GM13976 (cell line): ENCODE measurements at places on chromosomes 6 and 20.

DNA sequence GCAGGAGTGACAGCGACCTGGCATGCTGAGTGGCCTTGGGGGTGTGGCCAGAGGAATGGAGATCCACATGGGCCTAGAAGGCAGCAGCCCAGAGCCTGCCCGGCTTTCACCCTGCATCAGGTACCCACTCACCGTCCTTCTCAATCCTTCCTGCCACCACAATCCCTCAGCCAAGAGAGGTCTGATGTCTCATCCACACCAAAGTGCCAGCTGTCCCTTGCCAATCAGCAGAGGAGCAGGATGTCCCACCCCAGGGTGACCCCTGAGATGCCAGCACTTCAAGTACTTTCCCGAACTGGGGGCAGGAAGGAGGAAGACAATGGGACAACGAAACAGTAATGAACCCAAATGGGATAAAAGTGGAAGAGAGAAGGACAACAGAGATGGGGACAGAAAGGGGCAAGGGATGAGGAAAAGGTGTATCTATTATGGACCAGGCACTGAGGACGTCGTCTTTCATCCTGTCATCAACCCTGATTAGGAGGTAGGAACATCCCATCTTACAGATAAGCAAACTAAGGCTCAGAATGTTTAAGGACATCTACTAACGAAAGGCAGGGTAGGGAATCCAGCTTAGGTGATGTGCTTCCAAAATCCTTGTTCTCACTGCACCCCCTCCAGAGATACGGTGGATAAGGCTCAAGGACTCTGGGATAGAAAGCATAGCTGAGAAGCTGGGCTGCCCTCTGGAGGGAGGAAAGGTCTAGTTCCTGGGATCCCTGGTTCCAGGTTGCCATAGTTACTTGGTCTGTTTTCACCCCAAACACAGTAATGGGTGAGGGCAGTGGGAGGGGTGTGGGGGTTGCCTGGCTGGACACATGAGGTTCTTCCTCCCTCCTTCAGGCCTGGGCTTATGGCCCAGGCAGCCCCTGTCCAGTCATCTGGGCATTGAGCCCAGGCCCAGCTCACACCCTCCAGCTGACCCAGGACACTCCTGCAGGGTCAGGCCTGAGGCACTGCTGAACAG lies 4.5 kb upstream of the TNXB start:
- DNase-seq, result no peak

DNA sequence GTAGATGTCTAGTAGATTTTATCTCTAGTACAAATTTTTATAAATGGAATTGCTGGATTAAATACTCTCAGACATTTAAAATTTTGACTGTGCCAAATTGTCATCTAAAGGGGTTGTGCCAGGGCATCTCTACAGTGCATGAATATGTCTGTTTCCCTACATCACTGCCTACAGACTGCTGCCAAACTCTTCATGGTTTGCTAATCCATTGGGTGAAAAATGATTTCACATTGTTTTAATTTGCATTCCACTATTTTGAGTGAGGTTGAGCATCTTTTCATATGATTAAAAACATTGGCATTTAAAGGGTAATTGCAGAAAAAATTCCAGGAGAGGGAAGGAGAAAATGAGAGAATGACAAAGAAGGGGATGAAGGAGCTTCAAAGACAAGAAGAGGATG lies 267.7 kb upstream of the RNF24 start:
- no peak for DNase-seq

DNA sequence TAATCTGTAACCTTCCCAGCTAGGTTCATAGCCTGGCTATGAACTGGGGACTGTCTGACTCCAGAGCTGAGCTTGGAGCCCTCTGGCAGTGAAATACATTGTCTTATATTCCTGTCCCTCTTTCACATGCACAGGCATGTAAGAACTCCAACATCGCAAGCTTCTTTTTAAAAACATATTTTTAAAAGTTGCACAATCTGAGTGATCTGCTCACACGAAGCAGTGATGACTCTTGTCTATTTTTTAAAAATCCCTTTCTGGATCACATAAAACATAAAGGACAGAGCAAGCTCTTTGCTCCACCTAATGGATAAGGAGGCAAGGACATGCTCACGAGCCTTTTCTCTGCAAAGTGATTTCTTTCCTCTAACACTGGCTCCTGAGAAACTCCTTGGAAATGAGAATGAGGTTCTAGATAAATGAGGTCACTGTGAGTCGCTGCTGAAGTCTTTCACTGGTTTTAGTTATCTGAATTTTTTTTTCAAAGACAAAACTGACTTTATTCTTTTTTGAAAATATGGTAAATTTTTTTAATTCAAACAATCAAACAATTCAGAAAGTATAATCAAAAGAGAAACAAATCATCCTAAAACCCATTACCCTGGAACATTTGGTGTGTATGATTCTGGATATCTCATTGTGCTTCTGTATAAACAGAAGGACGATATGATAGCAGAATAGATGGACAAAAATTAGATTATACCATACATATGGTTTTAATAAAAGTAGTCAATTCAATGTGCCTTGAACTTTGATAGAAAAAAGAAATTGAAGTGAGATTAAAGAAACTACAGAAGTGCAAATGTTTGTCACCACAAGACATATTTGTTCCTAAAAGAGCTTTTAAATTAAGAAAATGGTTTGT lies 30.8 kb downstream of the IL20RA start:
- no peak for DNase-seq

DNA sequence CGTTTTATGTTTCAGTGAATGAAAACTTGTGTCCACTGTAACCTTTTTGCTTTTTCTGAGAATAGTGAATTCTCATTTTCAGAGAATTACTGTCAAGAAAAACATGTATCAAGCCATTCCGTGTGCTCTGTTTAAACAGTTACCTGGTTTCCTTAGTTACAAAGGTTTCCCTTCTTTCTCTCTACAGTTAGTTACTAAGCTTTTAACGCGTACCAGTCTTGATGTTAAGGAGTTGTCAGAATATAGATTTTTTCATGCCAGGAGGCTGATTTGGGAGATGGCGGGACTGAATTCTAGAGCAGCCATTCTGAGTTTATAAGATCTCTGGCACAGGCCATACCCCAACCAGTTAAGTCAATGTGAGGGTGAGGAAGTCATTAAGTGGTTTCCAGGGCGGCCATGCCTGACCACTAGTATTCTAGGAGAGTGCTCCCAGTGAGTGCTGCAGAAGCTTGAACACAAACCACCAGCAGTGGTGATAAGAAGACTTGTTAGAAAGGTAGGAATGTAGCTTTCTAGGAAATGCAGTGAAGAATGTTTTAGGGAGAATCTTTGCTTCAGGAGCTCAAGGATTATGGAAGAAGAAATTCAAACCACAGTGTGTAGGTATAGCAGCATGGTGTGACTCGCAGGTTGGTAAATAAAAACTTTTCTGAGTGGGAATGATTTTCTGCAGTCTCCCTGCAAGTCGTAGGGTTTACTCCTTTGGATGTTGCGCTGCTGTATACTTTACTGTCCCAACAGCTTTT lies 112.9 kb downstream of the JARID2 start:
- DNase-seq, result no peak

- DNase-seq, result no peak
Measured at GRCh38 chr6:5524110-5524509, 262.8 kb downstream of the FARS2 start.

DNA sequence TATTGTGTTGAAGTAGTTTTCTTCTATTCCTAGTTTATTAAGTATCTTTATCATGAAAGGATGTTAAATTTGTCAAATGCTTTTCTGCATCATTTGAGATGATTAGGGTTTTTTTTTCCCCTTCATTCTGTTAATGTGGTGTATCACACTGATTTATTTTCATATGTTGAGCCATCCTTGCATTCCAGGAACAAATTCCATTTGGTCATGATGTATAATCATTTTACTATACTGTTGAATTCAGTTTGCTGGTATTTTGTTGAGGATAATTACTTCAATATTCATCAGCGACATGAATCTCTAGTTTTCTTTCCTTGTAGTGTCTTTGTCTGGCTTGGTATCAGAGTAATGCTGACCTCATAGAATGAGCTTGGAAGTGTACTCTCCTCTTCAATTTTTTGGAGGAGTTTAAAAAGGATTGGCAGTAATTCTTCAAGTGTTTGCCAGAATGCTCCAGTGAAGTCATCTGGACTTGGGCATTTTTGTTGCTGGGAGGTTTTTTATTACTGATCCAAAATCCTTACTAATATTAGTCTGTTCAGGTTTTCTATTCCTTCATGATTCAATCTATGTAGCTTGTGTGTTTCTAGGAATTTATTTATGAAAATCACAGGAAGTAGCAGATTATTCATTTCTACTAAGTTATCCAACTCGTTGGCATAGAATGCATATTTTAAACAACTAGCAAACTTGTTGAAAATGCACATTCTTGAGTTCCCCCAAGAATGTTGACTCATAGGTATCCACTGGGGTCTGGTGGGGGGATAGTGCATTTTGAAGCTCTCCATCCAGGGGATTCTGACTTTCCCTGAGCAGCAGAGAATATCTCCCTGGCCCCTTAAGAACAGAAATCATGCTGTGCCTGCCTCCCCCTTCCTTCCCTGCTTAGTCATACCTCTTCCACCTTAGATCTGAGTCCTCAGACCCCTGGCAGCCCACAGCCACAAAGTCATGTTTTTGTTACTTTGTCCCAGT lies 187.1 kb downstream of the BMP7 start:
- DNase-seq, result no peak

DNA sequence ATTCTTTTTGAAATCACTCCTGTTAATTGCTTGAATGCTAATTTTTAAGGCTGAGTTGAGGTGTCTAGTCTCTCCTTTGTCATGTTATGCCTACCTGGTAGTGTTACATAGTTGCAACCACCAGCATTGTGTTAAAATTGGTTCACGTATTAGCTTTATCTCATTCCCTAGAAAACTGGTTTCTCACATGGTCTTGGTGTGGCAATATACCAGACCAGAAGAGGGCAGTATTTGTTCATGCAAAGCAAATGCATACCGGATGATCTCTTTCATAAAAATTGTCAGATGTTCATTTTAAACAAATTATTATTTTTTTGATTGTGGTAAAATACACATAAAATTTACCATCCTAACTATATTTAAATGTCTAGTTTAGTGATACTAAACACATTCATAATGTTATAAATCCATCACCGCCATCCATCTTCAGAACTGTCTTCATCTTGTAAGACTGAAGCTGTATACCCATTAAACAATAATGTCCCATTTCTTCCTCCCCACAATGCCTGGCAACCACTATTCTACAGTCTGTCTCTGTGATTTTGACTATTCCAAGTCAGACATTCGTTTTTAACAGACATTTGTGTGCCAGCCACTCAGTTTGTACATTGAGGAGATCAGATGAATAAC lies 92.8 kb downstream of the ATRN start:
- DNase-seq, result peak; percentile 43

- peak; percentile 15 for DNase-seq
Measured at GRCh38 chr20:6122111-6122872, 538 bp downstream of the FERMT1 start.

DNA sequence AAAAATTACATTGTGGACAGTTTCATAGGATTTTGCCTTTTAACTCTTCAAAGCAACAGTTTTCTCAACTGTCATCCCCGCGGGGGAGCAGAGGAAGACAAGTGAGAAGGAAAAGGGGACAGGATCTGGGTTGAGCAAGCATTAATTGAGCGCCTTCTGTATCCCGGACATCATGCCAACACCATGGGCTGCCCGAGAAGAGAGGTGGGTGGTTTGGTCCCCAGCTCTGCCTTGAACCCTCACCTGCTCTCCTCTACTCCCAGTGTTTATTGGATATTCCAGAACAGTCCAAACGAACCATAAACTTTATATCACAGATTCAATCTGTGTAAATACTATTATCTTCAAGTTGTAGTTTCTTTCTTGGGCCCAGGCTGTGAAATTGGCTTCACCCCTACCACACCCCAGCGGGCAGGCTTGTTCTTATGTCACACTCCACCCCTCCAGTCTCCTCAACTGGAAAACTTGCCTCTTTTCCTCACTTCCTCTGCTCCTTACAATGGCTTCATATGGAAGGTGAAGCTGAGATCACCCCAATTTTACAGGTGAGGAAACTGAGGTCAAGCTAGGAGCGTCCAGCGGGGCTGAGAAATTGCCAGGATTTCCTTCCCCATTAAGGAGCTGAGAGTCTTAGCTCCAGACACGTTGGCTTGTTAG lies 6.0 kb downstream of the PCK1 start:
- DNase-seq, result no peak

- no peak for DNase-seq
Measured at GRCh38 chr6:115365783-115366182, 694.9 kb downstream of the FRK start.

DNA sequence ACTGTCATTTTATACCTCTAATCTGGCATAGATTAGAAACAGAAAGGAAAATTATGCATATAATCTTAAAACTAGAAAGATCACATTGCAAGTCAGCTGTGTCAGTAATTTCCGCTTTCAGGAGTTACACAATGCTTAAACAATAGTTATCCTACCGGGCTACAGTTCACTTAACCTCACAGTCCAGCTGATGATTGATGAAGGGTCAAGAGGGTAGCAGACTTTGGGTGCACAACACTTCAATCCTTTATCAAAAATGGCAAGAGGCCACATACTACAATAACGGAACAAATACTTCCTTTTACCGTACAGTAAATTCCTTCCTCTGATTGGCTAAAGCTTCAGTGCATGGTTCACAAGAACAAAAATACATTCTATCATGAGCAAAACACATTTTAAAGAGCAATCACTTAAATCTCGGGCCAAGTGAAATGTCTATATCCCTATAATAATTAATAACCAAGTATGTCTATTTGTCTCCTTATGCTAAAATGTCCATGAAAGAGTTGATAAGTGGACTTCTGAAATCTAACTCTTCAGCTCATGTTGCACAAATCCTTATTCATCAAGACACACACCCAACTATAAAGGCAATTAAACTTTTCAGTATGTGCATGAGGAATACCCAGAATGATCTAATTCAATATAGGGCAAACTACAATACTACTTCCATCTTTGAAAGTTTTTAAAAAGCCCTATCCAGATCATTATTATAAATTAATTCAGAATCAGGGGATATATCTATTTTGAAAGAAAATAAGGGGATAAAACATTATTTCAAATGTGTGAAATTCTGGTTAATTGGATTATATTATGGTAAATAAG lies 76.8 kb downstream of the HIVEP2 start:
- no peak for DNase-seq
